ENCODE measurements at places on chromosomes 5 and 9.
A peak's percentile ranks its signal among the peaks of the same experiment; 100 is the strongest.

- no peak for DNase-seq
Observed at GRCh38 chr5:14153071-14153864, 10.1 kb downstream of the TRIO start.

DNA sequence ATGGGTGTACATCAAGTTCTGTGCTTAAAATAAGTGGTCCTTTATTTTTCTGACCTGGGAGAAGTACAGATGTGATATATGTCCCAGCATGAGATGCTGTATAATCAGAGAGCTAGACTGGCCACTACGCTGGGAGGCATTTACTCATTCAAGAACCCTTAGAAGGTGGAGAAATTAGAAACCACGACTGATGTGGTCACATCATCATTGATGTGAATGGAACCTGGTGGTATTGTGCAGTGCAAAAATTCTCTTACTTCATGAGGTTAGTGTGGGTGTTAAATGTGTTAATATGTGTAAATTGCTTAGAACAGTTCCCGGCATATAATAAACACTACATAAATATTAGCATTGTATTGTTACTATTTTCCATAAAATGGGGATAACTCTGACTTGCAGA lies 69.5 kb upstream of the CKMT2 start:
- DNase-seq = no peak

DNA sequence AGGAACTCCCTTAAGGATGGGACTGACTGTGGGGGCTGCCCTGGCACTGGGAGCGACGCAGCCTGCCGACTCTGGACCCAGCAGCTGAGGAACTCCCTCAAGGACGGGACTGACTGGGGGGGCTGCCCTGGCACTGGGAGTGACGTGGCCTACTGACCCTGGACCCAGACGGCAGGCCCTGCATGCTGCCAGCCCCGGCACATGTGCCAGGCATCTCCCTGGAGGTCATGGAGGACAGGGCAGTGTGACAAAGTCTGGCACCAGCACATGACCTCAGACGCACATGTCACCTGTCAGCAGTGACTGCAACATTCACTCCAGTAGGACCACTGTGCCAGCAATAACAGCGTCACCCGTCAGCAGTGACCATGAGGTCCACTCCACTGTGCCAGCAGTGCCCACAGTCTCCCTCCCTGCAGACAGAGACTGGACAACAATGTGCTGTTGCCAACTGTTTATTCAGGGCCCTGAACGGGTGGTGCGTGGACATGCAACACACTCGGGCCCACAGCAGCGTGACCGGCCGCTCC lies 4.5 kb downstream of the FBXW5 start:
- no peak for DNase-seq

GRCh38 chr5:61397238-61397637 lies 65.2 kb downstream of the ZSWIM6 start:
- peak; percentile 26 for DNase-seq

DNA sequence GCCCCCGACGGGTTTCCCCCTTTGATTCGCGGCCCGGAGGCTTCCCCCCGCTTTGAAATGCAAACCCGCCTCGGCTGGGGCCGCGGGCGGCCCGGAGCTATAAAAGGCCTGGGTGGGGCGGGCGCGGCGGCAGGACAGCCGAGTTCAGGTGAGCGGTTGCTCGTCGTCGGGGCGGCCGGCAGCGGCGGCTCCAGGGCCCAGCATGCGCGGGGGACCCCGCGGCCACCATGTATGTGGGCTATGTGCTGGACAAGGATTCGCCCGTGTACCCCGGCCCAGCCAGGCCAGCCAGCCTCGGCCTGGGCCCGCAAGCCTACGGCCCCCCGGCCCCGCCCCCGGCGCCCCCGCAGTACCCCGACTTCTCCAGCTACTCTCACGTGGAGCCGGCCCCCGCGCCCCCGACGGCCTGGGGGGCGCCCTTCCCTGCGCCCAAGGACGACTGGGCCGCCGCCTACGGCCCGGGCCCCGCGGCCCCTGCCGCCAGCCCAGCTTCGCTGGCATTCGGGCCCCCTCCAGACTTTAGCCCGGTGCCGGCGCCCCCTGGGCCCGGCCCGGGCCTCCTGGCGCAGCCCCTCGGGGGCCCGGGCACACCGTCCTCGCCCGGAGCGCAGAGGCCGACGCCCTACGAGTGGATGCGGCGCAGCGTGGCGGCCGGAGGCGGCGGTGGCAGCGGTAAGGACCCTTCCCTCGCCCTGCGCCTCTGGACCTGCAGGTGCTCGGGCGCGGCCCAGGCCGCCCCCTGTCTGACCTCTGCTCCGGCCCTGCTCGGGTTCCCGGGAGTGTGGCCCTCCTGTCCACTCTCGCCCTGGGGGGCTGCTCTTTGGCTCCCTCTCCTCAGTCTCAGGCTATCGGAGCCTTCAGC lies at the start of gene CDX1:
TSS of gene CDX1 (plus strand) at position 129 of the 862 bp plus-strand sequence. CDS start at position 228, 99 bp downstream.
- DNase-seq = no peak

- DNase-seq = no peak
Observed at GRCh38 chr5:176732306-176732705, 78.1 kb upstream of the UNC5A start.

GRCh38 chr9:131735238-131736128 lies 4.4 kb downstream of the RAPGEF1 start:
- no peak for DNase-seq

- DNase-seq = peak; percentile 60
Observed at GRCh38 chr5:134503937-134504437, 21.5 kb upstream of the JADE2 start.

DNA sequence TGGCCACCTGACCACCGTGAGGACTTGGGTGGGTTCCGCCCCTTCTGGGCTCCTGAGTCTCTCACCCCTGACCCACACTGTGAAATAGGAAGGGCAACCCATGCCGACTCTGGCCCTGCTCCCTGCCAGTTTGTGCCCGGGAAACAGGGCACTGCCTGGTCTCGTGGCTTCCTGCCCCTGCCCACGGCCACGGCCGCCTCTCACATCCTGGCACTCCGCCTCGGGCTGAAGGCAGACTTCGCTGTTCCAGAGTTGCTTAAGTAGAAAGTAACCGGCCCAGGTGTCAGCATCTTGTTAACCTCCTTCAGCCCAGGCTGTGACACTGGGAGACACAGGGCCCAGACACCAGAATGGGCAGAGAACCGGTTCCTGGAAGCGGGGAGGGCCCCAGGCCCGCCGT lies 68.7 kb upstream of the RNU6ATAC start:
- DNase-seq = no peak
